ENCODE measurements at places on chromosomes 2 and 18.

DNA sequence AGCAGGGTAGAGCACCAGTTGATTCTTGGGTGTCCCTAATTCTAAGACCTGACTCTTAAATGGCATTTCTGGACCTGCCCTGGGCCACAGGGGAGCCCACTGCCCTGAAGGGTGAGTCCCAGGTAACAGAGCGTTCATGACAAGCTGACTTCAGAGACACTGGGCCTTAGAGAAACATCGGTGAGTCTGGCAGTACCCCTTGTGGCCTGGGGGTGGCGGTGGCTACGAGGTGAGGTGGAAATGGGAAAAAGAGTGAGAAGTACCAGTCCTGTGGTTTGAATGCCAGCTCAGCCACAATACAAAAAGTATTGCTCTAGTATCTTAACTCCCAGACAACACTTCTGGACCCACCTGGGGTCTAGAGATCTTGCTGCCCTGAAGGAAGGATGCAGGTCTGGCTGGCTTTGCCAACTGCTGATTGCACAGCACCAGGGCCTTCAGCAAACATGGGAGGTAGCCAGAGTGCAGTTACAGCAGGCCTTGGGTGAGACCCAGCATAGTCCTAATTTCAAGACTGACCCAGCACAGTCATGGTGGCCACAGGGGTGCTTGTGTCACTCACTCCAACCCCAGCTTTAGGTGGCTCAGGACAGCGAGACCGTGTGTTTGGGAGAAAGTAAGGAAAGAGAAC lies 44.5 kb downstream of the USP34 start:
- no peak for DNase-seq

- no peak for DNase-seq
Observed at GRCh38 chr2:181363164-181363563, 94.0 kb upstream of the ITGA4 start.

DNA sequence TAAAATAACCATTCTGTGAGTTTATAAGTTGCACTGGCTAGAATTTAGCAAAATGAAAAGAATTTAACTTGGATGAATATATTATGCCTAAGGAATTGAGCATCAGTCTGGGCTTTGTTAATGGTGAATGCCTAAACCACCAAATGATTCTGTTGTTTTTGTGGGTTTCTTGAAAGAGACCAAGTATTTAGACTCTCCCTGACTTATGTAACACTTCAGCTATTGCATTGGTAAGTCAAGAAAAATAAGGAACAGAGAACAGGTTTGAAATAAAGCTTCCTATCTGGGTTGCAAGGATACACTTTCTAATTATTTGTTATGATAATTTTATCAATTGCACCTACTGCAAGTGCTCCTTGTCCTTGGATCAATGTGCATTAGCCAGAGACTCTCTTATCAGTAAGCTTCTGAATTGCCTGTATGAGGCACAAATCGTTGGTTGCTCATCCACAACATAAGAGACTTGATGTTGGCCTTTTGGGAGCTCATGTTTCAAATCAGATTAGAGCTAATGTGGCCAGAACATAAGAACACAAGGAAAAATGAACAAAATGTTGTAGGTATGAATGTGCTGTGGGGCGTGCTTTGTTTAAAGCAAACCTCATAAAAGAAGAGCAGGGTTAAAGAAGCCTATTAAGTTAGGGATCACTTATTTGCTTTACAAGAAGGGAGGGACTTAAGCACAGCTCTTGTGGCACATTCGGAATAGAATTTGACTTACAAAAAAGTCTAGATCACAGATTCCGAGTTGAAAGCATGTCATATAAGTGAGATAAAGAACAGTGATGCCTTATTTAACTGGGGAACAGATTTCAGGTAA lies 37.2 kb downstream of the PRKCE start:
- no peak for DNase-seq

- no peak for DNase-seq
Observed at GRCh38 chr18:9726175-9726574, 18.1 kb downstream of the RAB31 start.

GRCh38 chr2:74865770-74866674 lies 32.1 kb downstream of the HK2 start:
- no peak for DNase-seq

DNA sequence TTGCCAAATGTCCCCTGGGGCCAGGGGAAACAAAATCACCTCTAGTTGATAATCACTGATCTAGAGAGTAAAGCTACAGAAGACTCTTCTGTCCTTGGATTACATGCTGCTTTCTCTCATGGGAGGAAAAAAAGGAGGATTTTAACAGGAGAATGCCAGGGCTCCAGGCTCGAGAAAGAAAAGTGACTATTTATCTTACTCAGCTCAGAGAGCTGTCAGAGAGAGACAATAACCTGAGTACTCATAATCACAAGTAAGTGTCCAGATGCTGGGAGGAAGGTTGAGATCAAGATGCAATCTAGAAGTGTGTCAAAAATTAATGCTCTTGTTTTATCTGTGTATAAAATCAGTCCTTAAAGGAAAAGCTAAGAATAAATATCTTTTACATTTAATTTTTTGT lies 133.3 kb downstream of the PTRHD1 start:
- no peak for DNase-seq

- DNase-seq: no peak
Observed at GRCh38 chr2:190941571-190941970, 61.0 kb downstream of the GLS start.

DNA sequence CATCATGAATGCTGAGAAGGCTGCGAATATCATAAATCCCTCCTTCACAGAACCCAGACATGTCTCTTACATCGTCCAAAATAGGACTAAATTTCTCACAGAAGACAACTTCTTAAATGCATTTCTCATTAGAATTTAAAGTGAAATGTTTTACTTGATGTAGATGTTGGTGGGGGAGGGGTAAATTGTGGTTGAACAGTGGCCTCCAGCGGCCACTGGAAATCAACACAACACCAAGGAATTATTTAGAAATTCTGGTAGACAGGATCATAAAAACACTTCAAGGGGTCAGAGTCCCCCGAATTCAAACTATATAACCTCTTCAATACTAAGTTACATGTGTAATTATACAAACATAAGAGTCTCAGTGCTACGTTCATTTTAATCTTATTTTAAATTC lies 135.9 kb downstream of the ABCA12 start:
- no peak for DNase-seq

GRCh38 chr2:18814387-18814786 lies 225.0 kb upstream of the NT5C1B start:
- no peak for DNase-seq

DNA sequence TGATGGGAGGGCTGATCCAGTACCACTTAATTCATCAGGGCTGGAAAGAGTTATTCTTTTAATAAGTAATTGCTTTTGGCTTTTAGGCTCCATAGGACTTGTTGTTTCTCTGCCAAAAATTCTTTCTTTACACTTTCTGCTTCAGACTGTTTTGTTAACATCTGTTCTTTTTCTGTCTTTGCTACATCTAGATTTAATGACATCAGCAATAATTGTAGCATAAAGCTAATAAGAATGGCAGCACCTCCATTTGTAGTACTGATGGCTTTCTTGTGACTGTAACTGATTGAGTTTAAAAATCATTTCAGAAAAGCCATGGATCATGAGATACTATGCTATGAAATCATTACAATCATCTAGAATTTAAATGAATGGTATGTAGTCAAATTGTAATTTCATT lies 46.4 kb upstream of the ACKR3 start:
- DNase-seq: no peak

DNA sequence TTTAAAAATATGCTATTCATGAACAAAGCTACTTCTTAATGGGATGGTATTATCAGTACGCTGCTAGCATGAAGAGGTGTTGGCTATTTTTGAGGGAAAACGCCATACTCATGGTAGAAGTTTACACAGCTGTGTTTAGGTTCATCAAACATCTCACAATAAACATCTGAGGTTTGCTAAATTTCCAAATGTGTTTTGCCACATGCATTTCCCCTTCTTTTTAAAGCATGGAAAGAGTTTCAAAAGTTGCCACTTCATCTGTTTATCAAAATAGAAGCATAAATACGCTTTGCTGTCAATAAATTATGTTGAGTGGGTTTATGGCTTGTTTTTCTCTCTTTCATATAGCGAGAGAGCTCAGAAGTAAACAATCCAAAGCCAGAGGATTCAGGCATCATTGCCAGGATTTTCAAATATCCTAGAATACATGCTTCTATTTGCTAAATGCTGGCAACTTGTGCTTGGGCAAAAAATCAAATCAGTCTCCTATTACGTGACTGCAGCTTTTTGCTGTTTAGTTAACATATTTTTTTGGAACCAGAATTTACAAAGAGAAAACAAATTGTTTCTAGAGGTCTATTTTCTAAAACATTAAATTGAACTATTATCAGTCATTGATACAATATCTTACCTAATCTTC lies 1919.9 kb upstream of the LRRTM1 start:
- DNase-seq: no peak
